Stimulated activated CD4-positive, alpha-beta T cell treated with anti-CD3 and anti-CD28 coated beads, Interleukin-1b, Interleukin-23, amount 100 ng/mL, for 1 hour (primary cell): ENCODE measurements at places on chromosomes 2 and 18.

DNA sequence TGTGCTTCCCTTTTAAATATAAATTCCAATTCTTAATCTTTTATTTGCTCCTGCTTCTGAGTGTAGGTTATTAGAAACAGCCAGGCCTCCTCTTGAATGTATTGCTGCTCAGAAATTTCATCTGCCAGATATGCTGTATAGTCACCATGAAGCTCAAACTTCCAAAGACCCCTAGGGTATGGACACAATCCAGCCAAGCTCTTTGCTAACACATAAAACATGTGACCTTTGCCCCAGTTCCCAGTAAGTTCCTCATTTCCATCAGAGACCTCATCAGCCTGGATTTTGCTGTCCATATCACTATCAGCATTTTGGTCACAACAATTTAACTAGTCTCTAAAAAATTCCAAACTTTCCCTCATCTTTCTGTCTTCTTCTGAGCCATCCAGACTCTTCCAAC lies 75.2 kb downstream of the MAP2 start:
- no peak for DNase-seq

- DNase-seq, result no peak
Observed at GRCh38 chr2:226835420-226835795, 446 bp upstream of the RHBDD1 start.

DNA sequence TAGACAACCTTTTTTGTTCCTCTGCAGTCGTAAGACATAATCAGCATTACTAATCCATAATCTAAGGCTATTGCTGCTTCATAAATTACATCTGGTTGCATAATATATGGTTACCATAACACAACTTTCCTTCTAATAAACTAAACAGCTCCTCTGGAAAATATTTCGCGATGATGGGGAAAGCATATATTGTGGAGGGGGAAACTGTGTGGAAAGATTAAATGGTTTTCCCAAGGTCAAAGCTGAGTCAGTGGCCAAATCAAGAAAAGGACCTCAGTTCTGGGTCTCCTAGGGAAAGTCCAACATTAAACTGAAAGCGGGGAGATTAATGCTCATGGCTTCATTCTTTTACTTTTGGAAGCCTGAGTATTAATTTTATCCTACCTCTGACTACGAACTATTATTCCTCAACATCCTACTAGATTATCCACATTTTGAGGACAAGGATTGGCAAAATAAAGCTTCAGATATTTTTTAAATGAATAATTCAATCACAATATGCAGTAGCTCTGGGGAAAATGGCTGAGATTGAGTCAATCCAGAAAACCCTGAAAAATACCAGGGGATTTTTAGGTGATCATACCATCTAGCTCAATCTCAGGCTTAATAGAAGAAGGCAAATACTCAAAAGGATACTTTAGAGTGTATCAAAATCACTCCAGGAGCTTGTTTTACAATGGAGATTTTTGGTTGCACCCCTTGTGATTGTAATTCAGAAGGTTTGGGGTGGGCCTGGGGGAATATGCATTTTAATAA lies 33.8 kb upstream of the STK17B start:
- DNase-seq, result no peak

GRCh38 chr2:128425731-128426620 lies 107.3 kb upstream of the HS6ST1 start:
- no peak for DNase-seq

DNA sequence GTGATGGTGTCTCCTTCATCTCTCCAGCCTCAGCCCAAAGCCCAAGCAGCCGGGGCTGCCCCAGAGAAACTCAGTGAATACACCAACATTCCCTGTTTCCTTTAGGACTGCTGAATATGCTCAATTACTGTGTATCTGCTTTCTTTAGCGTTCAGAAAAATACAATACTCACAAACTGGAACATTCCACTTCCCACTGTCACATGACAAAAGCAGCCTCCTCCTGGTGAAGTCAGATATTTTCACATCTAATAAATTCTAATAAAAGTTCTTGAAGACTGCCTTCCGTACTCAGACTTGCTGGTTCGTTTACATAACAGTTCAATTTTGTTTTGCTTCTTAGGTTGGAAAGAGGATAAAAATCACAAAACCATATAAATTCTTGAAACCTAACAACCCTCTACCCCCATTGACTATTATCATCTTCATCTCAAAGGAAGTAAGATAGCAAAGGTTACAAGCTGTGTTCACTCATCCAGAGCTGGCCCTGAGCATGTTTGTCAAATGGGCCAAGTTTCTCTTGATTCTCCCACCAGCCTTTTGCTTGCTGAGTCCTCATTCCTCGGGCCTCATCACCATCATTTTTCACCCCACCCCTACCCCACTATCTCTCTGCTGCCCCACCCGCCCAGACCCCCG lies 190.8 kb upstream of the HNRNPA3 start:
- no peak for DNase-seq

DNA sequence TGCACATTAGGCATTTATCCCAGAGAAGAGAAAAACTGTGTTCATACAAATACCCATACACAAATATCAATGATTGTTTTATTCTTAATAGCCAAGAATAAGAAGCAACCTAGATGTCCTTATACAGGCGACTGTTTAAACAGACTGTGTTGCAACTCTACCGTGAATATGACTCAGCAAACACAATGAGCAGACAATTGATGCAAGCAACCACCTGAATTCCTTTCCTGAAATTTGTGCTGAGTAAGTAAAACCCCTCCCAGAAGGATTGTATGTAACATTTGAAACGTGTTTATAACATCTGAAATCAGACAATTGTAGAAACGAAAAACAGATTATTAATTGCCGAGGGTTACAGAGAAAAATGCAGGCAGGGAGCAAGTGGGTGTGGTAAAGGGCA lies 621.9 kb upstream of the SOX11 start:
- DNase-seq, result no peak

GRCh38 chr2:6694555-6694954 lies 171.2 kb downstream of the CMPK2 start:
- no peak for DNase-seq
